ENCODE measurements at places on chromosomes 16 and 17.

- no peak for DNase-seq
These were observed 18.2 kb downstream of the LASP1NB start for GRCh38 chr17:38943607-38944006.

DNA sequence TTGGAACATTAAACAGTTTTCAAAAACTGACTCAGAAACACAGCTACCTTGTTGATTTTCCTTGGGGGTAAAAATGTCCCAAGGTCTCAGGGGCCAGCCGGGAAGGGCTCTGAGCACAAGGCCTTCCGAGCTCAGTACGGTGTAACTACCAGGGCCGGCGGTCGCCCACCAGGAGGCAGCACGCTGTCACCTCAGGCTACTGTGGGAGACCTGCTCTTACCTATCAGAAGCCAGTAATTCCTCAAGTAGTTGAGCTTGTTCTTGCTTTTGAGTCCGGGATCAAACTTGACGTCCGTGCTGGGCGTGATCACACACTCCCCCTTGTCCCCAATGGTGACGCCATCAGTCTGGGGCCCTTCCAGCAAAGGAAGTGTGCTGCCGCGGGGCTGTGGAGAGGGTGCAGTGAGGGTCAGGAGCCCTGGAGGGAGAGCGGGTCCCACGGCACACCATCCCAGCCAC is 43.4 kb upstream of the ICAM2 start:
- DNase-seq = no peak

DNA sequence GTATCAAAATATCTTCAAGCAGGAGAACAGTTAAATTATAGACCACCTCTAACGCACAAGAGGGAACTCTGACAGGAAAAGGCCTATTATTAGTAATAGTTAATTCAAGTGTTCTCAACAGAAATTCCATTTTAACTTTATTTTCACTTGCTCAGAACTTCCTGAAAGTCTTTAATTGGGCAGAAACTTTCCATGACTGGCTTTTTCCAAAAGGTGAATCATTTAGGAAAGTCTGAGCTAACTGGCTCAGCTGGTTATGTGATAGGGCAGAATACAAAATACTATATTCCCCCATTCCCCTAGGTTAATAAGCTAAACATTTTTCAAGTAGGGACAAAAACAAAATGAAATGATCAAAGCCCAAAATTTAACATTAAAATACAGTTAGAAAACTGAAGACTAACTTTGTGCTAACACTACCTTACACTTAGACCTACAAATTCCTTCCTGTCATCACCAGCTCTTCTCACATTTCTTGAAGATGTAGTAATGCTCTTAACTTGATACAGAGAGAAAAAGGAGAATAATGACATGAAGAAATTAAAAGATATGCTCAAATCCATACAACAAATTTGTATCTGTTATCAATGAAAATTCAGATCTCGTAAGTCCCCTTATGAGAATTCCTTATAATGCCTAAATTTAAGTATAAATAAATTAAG is 31.0 kb downstream of the CFDP1 start:
- DNase-seq = no peak

- DNase-seq = no peak
These were observed 72.6 kb downstream of the MGAT5B start for GRCh38 chr17:76940738-76941350.

GRCh38 chr16:27717726-27718125 is 167.8 kb downstream of the KATNIP start:
- no peak for DNase-seq

DNA sequence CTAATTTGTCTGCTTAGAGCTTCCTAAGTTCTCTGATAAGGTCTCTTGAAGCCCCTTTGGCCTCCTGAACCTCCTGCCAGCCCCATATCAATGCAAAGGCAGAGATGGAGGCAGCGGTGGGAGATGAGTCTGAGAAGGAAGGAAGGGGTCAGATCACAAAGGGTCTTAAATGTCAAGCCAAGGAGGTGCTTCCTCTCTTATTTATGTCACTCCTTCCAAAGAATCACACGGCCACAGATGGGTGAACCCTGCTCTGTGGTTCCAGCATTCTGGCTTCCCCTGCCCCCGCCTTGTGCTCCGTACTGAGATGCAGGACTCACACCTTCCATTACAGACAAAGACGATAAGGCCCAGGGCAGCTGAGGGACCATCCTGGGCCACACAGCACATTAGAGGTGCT is 96.3 kb downstream of the GSG1L start:
- DNase-seq = no peak

GRCh38 chr17:43671031-43671692 is 9.4 kb upstream of the MEOX1 start:
- DNase-seq = no peak

GRCh38 chr17:19375732-19376131 is 2.6 kb upstream of the MAPK7 start:
- DNase-seq = no peak

- no peak for DNase-seq
These were observed 1329.5 kb upstream of the CDH8 start for GRCh38 chr16:63365649-63366304.

- no peak for DNase-seq
These were observed 450.0 kb downstream of the HS3ST3B1 start for GRCh38 chr17:14750866-14751265.

- no peak for DNase-seq
These were observed 79.6 kb upstream of the TEKT1 start for GRCh38 chr17:6910987-6911603.

DNA sequence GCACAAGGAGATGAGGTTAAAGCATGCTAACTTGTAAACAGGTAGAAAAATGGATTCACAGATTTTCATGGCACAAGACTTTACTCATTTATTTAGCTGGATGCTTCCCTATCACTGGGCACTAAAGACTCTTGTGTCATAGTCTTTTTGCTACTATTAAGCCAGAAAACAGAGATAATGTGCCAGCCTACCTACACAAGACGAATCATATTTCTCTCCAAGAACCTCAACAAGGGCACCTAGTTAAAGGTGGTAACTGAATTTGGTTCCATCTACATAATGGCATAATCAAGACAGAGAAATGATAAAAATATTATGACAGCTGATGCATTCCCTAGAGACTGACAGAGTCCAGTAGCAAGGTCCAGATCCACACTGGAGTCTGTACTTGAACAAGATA is 3.8 kb downstream of the NACA2 start:
- DNase-seq = no peak

GRCh38 chr16:78556421-78556820 is 457.0 kb downstream of the WWOX start:
- DNase-seq = no peak

DNA sequence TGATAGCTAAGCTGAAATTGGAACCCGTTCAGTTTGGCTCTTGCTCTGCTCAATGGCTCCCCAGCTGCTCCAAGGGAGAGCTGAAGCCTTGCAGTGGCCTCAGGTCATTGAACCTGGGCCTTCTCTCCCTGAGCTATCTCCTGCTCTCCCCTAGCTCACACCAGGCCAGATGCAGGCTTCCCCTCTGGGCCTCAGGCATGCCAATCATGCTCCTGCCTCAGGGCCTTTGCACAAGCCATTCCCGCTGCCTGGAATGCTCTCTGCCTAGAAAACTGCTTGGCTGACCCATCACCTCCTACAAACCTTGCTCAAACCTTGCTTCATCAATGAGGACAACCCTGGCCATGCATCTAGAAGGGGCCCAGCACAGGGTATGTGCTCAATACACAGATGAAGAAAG is 16.7 kb upstream of the KRTAP17-1 start:
- DNase-seq = no peak

- no peak for DNase-seq
These were observed 125.3 kb downstream of the SHISA6 start for GRCh38 chr17:11366272-11366850.

GRCh38 chr16:49652456-49653172 is 203.3 kb downstream of the ZNF423 start:
- DNase-seq = no peak

- DNase-seq = no peak
These were observed 6.2 kb upstream of the EVI2A start for GRCh38 chr17:31327534-31328159.

DNA sequence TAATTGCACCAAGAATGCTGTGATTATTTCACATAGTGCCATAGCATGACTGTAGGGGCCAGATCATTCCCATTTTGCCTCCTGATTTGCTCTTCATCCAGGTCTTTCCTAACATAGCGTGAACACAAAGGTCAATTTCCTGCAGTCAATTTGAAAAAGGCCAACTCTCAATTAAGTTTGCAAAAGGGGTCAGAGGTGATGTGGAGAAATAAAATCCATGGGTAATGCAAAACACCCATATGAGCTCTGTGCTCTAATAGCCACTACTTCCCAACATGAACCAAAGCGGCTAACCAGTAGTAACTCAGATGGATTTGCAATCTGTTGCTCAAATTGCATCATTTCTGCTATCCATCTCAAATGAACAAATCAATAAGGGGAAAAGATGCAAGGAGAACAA is 275.5 kb upstream of the SOX9 start:
- no peak for DNase-seq

DNA sequence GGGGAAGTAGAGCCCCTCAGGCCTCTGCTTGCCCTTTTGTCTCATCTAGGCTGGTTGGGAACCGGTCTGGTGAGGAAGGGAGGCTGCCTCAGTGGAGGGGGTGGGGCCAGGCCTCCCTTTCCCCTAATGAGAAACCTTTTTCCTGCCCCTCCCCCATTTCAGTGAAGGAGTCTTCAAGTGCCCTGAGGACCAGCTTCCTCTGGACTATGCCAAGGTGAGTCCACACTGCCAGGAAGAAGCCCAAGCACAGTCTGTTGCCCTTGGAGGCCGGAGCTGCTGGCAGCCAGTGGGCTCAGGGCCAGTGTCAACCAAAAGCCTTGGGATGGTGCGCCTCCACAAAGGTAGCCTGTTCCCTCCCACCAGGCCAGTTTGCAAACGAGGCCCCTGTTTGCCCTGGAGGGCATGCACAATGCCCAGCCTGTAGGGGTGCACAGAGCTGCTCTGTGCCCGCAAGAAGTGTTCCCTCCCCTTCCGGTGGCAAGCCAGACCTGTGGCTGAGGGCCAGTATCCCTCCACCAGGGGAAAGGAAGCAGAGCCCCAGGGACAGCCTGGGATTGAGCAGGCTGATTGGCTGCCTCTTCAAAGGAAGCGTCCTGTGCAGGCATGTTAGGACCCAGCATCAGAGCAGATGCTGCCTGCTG is 3.4 kb downstream of the TRAF4 start:
- DNase-seq = no peak

DNA sequence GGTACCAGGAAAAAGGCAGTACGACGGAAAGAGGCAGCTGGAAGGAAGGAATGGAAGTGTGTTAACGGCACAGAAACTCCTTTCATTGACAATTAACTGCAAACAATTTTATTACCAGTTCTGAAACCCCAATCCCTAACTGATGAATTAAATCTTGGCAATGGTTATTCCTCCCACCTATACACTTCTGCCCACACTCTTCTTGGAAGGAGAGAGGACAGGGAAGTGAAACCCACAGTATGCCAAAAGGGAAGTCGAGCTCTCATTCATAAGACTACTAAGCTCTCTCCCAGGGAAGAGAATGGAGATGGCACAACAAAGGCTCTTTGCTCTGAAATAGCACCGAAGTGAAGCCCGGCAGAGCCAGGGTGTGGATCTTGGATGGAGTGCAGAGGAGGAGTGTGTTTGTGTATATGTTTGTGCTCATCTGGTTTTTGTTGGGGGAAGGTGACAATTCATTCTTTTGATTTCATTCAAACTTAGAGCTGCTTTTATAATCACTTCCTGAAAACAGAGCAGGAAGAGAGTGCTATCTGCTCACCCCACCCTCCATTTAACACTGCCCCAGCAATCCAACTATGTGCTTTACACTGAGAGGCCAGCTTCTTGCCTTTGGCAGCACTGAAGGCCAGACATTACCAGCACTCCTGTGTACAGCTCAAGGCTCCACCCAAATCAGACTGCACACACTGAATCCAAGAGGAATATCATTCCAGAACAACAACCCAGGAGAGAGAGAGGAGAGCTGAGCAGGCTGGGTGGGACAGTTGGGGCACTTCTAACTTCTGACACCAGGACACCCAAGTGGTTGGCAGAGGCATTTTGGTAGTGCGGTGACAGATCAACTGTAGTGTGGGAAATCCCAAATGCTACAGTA is 68.7 kb downstream of the HIC1 start:
- no peak for DNase-seq
